ENCODE measurements at places on chromosomes 7 and 10. TPM values are rescaled to one million over a fixed set of nuclear protein-coding genes. Genes with fewer than 3 reads are reported as not detected.

GRCh38 chr7:88151119-88151790 lies 68.6 kb downstream of the SRI start:
- H3K27me3 ChIP-seq = no peaks in the 10 kb centered on the region
- H3K4me3 ChIP-seq = no peak overlapping the region
- no peaks in the 10 kb centered on the region for H3K36me3 ChIP-seq
- DNase-seq = no peak
- no peaks in the 10 kb centered on the region for H3K4me1 ChIP-seq
- no peak overlapping the region for H3K27ac ChIP-seq

DNA sequence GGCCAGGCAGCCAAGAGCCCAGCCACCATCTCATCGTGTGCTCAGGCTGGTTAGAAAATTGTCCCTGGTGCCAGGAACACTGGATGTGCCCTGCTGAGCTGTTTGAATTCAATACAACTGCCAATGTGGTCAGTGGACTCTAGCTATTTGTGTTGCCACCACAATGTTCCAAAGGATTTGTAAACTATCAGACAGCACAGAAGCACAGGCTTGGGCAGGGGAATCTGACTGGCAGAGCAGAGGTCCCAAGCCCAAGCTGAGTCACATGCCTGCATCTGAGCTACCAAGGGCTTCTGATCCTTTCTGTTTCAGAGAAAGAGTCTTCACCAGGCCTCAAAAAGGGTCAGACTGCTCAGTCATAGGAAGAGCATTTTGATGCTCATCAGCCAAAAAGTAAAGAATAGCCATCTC lies 232.1 kb upstream of the SEMA3C start:
- H3K4me1 ChIP-seq = no peaks in the 10 kb centered on the region
- H3K4me3 ChIP-seq = no peak overlapping the region
- H3K27ac ChIP-seq = no peak overlapping the region
- H3K27me3 ChIP-seq = no peaks in the 10 kb centered on the region
- no peak for DNase-seq

DNA sequence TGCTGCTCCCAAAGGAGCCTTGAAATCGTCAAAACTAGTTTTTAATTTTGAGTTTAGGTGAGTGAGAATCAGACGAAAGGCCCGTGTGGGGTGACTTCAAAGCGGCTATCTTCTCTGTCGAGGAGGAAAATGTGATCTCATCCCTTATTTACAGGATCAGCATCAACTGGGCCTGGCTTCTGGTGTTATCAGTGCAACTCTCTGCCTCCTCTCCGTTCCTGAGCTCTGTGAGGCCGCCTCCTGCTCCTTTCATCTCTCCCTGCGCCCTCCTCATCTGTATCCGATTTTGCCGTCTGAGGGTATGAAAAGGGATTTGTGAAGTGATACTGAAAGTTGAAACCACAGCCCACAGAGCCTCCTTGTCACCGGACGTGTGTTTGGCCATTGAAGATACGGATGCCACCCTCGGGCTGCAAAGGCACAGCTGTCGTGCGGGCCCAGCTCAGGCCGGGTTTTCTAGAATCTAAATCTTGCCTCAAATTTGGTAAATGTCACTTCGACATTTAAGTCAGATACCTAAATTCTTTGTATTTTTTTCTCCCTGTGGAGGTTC lies 408.7 kb upstream of the ADARB2 start:
- no peak overlapping the region for H3K27ac ChIP-seq
- H3K4me1 ChIP-seq = no peaks in the 10 kb centered on the region
- no peak for DNase-seq
- no peak overlapping the region for H3K4me3 ChIP-seq
- H3K36me3 ChIP-seq = no peaks in the 10 kb centered on the region
- H3K27me3 ChIP-seq = no peaks in the 10 kb centered on the region

DNA sequence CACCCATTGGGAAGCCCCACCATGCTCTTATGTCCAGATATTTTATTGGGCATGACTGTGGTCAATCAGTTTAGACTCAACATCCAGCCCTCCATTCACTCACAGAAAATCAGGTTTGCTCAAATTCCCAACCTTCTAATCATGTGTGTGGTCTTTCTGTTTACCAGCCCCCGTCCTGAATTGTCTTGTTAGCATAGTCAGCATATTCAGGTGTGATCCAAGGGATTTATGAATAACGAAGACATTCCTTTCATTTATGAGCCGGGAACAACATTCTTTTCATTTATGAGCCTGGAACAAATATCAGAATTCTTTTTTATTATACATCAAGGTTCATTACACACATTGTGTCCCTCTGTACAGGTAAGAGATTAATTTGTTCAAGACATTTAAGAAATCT lies 376.3 kb upstream of the POM121L12 start:
- H3K36me3 ChIP-seq = no peaks in the 10 kb centered on the region
- no peaks in the 10 kb centered on the region for H3K4me1 ChIP-seq
- no peak overlapping the region for H3K27ac ChIP-seq
- DNase-seq = no peak
- H3K27me3 ChIP-seq = no peaks in the 10 kb centered on the region

- peak overlapping the region; percentile 85 for H3K27ac ChIP-seq
- peak overlapping the region; percentile 69 for H3K4me3 ChIP-seq
- H3K36me3 ChIP-seq = no peaks in the 10 kb centered on the region
- H3K4me1 ChIP-seq = peaks cover 10% of the 10 kb centered on the region
- H3K27me3 ChIP-seq = no peaks in the 10 kb centered on the region
These were observed 812 bp upstream of the IDE start for GRCh38 chr10:92574548-92575261.

DNA sequence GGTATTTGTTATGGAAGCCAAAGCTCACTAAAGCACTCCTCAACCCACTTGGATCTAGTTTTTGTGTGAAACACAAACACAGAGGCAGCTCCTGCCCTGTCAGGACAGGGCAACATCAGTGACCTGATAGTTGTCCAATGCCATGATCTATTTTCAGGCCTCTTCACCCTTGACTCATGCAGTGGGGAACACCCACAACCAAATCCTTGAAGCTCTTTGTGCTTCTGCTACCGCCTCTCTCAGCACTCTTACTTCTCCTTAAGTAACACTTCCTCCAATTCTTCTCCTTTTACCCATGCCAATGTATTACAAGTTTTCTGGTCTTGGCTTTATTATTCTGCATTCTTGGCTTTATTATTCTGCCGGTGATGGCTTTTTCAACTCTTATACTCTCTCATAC lies 425.3 kb downstream of the INHBA start:
- H3K4me1 ChIP-seq = no peaks in the 10 kb centered on the region
- no peak overlapping the region for H3K27ac ChIP-seq
- no peak overlapping the region for H3K4me3 ChIP-seq
- DNase-seq = no peak
- H3K27me3 ChIP-seq = no peaks in the 10 kb centered on the region
- H3K36me3 ChIP-seq = no peaks in the 10 kb centered on the region

DNA sequence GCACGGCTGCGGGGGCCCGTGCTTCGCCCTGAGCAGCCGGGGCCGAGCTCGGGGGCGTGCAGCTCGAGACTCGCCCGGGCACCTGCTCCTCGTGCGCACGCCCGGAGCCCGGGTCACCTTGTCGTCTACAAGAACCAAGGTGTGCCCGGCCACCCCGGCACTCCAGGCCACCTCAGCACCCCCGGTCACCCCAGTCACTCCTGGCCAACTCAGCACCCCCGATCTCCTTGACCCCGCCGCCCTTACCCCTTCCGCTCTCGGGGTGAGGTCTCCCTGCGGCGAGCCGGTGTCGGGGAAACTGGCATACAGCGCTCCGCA lies 268 bp upstream of the IGFBP3 start:
- no peaks in the 10 kb centered on the region for H3K36me3 ChIP-seq
- H3K27me3 ChIP-seq = no peaks in the 10 kb centered on the region
- no peak for DNase-seq
- peak overlapping the region; percentile 26 for H3K4me3 ChIP-seq

DNA sequence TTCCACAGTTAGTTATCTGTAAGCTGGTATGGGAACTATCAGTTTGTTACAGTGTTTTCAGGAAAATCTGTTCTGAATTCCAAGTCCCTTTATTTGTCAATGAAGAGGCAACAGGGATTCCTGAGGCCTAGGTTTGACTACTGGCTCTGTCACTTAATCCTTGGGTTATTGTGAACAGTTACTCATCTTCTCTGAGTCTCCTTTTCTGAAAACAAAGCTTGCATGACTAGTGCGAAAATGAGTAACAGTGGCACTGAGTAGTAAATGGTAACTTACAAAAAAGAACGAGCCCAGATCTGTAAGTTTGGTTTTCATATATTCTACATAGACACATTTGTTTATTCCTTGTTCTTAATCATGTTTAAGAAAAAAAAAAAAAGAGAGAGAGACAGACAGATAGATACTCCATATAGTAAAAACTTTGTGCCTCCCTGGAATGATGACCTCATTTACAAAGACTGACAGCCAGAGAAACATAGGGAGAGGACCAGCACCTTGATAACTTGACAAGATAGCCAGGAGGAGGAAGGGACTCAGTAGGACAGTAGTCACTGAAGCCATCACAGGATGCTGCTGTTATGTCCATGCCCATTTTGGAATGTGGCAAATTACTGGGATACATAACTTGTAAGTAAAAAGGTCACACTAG lies 1.9 kb downstream of the MRPS33 start:
- H3K4me3 ChIP-seq = no peak overlapping the region
- peaks cover 24% of the 10 kb centered on the region for H3K36me3 ChIP-seq
- no peaks in the 10 kb centered on the region for H3K27me3 ChIP-seq
- no peak for DNase-seq
- peaks cover 7% of the 10 kb centered on the region for H3K4me1 ChIP-seq

DNA sequence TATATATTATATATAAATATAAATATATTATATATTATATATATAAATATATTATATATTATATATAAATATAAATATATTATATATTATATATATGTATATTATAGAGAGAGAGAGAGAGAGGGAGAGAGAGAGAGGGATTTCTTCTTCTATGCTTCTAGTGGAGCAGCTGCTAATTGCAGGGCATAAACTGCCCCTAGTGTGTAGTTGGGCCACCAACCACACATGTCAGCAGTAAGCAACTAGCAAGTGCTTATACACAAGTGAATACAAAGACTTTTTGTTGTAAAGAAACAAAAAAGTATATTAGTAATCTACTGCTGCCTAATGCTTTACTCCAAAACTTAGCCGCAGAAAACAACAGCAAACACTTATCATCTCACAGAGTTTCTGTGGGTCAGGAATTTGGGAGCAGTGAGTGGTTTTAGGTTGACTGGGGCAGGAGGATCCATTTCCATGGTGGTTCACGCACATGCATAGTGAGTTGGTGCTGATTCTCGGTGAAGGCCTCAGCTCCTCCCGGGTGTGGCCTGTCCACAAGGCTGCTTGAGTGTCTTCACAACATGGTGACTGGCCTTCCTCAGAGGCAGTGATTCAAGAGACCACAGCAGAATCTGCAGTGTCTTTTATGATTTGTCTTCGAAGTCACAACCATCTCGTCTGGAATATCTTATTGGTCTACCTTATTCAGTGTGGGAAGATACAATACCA lies 25.5 kb upstream of the BAG3 start:
- H3K4me3 ChIP-seq = no peak overlapping the region
- H3K27ac ChIP-seq = no peak overlapping the region
- no peak for DNase-seq
- H3K36me3 ChIP-seq = no peaks in the 10 kb centered on the region
- no peaks in the 10 kb centered on the region for H3K27me3 ChIP-seq

GRCh38 chr7:37150856-37151255 lies 297.8 kb downstream of the ELMO1 start:
- H3K4me1 ChIP-seq = no peaks in the 10 kb centered on the region
- H3K4me3 ChIP-seq = no peak overlapping the region
- H3K27ac ChIP-seq = no peak overlapping the region

The TRIM50 gene
- 0.20 TPM for total RNA-seq

The ASZ1 gene
- not detected for total RNA-seq

The PRKCQ gene
- total RNA-seq = 0.21 TPM

The BICC1 gene
- 31.0 TPM for total RNA-seq

The STAG3 gene
- 7.1 TPM for total RNA-seq

The VSIR gene
- total RNA-seq = 133 TPM

All from tibial nerve (tissue), 4 donors.